ENCODE measurements at places on chromosomes 1 and 21.

DNA sequence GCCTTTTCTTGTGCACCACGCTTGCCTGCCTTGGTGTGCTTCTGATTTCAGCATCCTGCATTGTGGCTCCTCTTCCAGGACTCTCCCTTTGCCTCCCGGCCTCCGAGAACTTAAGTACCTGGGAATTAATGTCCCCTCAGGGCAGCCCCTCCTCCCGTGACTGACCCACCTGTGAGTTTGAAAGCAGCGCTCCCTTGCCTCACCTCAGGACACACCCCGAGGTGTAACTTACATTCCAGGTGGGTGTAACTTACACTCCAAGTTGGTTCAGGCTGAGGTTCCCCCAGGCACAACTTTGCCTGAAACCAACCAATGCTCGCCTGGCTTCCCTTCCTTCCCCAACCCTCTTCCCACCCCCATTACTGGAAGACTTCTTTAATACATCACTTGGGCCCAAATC, 161.4 kb downstream of the KAZN start:
- DNase-seq, result no peak

- DNase-seq, result no peak
Measured at GRCh38 chr1:248821641-248822040, 4.1 kb downstream of the SH3BP5L start.

DNA sequence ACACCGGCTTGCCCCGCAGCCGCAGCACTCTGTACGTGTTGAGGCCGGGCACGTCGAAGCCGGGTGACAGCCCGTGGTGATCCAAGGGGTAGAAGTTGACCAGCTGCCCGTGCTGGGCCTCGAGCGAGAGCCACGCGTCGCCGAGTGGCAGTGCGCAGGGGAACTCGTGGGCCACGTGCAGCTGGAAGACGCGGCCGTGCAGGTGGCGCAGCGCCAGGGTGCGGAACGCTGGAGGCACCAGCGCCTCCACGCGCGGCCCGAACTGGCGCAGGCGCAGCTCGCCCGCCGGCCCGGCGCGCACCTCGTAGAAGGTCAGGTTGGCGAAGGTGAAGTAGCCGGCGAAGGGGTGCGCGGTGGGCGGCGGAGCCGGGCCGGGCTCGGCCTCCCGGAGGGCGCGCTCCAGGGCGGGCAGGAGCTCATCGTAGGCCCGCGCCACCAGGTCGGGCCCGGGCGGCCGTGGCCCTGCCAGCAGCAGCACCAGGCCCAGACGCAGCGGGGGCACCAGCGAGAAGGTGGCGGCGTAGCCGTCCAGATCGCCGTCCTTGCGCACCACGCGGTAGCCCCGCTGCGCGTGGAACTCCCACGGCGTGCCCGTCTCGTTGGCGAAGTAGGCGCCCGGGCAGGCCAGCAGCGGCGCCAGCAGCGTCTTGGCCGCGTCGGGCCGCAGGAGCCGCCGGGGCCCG, 19.5 kb downstream of the LACTBL1 start:
- no peak for DNase-seq

- no peak for DNase-seq
Measured at GRCh38 chr21:27371115-27371974, 404.5 kb upstream of the ADAMTS5 start.

GRCh38 chr1:77652268-77652667, 30.2 kb downstream of the ZZZ3 start:
- no peak for DNase-seq

DNA sequence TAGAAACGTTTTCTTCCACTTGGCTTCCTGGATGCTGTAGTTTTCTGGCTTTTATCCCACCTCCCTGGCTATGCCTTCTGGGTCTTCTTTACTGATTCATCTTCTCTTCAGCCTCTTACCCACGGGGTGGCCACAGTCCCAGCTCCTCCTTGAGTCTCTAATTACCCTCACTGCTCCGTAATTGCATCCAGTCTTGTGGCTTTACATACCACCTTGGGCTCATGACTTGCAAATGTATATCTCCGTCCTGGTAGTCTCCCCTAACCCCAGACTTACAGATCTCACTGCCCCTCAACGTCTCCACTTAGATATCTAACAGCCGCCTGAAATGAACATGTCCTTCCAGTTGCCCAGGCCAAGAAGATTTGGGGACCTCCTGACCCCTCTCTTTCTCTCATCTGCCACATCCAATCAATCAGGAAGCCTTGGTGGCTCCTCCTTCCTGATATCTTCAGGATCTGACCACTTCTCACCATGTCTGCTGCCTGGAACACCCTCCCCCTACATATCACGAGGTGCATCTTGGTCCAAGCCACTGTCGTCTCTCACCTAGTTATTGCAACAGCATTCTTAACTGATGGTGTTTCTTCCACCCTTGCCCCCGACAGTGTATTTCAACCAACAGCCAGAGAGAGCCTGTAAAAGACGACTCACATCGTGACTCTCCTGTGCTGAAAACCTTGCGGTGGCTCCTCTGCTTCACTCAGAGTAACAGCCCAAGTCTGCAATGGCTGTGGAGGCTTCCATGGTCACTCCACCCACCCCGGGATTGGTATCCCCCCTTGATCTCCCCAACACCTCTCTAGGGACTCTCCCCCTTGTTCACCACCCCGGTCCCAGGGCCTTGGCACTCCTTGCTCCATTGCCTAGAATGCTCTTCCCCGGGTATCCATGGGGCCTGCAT, 219.0 kb upstream of the POU3F1 start:
- no peak for DNase-seq

GRCh38 chr1:201059871-201060555, 36.5 kb upstream of the KIF21B start:
- DNase-seq, result peak; percentile 7

- DNase-seq, result no peak
Measured at GRCh38 chr1:54456921-54457529, 50.8 kb upstream of the SSBP3 start.

GRCh38 chr1:64515427-64515826, 45.5 kb downstream of the CACHD1 start:
- peak; percentile 59 for DNase-seq

- DNase-seq, result no peak
Measured at GRCh38 chr1:232368821-232369321, 261.1 kb downstream of the SIPA1L2 start.

DNA sequence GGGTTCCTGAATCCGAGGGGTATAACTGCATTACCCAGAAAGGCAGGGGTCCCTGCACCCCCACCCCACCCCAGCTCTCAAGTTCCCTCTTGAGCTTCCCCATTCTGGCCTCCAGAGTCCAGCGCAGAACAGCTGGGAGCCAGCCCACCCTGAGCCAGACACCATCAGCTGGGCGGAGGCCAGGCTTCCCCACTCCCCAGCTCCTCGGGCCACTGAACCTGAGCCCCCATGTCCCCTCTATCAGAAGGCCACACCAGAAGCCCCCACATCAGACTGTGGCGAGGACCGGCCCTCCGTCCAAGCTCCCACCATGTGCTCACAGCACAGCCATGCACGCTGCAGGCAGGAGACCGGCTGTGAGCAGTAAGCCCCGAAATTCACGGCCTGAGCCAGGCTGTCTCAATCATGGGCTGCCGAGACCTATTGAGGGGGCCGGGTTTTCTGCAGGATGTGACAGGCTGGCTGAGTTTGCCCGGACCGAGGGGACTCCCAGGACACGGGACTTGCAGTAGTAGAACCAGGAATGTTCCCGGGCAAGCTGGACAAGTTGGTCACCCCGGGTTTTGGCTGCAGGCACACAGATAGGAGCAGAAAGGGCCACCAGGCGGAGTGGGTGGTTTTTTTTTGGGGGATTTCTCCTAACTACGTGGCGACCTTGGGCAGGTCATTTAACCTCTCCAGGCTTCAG, 25.5 kb upstream of the TNFRSF1B start:
- DNase-seq, result peak; percentile 52

DNA sequence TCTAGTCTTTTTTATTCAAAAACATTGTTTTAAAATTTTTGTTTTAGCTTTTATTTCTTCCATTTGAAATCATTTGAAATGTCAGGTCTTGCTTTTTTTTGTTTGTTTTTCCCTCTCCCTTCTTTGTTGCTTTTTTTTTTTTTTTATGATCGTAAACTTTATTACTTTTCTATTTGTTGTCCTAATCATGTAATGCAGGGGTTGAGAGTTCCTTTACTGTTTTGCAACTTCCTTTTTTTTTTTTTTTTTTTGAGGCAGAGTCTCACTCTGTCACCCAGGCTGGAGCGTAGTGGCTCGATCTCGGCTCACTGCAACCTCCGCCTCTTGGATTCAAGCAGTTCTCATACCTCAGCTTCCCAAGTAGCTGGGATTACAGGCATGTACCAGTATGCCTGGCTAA, 24.8 kb downstream of the IVNS1ABP start:
- DNase-seq, result peak; percentile 55

DNA sequence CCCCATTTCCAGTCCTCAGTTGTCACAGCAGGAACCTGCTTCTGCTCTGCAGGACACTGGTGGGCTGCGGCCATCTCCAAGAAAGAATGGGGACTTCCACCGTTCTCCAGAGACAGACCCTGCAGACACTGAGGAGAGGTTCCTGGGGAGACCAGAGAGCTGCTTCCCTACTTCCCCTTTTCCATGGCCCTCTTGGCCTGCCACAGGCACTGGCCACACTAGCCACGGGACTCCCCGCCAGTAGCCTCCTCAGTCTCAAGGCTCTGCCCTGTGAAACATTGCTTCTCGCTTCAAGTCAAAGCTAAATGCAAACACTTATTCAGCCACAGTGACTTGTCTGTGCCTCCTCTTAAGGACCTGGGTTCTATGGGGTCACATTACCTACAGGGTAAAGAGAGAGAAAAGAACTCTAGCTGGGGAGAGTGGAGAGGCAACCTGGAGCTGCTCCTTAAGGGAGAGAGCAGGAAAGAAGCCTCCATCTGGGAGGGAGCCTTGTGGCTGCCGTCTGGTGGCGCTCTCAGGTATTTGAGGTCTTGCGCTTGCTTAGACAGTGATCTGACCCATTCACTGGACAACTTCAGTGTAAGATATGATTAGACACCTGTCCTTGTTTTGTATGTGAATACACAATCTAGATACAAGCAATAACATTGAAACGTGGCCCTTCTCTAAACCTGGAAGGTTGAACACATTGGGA, 5.4 kb upstream of the SLAMF8 start:
- no peak for DNase-seq

DNA sequence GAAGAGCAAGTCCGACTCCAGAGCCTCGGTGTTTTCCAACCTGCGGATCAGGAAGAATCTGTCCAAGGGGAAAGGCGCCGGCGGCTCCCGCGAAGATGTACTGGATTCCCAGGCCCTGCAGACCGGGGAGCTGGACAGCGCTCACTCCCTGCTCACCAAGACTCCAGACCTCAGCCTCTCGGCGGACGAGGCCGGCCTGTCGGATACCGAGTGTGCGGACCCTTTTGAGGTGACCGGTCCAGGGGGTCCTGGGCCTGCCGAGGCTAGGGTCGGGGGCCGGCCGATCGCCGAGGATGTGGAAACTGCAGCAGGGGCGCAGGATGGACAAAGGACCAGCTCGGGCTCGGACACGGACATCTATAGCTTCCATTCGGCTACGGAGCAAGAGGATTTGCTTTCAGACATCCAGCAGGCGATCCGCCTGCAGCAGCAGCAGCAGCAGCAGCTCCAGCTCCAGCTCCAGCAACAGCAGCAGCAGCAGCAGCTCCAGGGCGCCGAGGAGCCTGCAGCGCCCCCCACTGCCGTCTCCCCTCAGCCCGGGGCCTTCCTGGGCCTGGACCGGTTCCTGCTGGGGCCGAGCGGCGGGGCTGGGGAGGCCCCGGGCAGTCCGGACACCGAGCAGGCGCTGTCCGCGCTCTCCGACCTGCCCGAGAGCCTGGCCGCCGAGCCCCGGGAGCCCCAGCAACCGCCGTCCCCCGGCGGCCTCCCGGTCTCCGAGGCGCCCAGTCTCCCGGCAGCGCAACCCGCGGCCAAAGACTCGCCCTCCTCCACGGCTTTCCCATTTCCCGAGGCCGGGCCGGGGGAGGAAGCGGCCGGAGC, 827 bp downstream of the FMN2 start:
- DNase-seq, result peak; percentile 40

DNA sequence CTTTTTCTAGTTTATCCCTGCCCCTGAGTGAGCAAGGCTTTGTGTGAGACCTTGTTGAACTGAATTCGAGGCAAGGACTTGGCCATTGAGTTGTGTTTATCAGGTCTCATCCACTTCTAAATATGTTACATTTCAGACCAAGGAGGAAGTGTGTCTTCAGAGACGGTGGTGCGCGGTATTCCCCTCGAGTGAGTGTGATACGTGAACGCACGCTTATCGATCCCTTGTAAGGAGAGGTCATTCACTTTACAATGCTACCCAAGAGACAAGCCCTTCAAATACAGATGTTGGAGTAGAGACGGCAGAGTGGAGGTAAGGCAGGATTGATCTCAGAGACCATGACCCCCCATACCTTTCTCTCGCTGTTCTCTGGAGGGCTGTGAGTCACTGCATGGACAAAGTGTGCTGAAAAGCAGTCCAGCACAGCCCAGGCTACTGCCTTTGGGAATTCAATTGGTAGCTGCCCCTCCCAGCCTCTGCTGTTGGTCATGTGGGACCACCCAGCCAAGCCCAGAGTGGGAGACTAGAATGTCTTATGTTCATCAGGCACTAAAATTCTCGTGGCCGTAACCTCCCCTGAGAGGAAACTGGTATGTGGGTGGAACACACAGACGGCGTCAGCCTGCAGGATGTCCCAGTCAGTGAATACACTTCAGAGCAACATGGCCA, 16.3 kb upstream of the MTARC1 start:
- DNase-seq, result no peak

DNA sequence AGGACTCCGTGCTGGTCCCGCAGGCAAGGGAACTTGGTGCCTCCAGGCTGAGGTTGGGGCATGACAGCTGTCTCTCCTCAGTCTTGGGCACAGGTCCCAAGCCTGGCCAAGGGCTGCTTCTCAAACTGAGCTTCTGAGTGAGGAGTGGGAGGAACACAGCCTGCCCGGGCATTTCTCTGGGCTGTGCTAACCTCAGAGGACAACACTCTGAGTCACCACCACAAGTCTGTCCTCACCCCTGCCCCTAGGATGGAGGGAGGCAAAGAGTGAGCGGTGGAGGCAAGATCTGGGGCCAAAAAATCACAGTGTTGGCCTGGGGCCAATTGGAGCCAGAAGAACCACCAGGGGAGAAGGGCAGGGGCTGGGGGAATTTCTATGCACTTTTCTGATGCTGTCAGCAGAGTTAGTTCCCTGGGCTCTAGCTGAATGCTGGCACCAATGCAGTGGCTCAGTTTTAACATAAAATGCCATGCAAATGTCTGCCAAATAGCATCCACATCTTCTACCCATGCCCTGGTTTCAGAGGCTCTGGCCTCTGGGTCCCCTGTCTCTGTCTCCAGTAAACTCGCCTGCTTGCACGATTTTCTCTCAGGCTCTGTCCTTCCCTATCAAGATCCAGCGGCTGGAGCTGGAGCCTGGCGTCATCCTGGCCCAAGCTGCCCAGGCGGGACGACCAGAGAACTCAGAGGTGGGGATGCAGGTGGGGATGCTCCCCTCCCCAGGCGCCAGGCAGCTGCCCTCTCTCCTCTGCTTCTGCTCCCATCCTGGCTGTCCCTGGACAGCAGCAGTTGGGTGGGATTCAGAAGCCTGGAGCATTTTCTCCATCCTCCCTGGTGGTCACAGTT, 11.0 kb upstream of the CDK18 start:
- DNase-seq, result peak; percentile 53

DNA sequence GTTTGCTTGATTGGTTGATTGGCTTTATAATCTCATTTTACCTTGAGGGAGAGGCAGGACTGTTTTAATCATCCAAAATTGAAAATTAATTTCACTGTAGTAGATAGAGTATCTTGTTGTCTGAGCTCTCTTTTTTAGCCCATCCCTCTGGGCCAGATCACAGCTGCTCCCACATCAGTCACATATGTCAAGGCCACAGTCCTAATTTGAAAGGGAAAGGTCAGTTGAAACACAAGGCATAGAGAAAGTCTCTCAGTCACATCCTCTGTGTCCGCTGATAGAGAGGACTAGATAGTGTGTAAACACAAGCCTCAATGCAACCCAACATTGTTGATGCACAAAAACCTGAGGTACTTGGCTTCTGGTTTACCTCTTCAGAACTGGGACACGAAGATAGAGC, 6.8 kb downstream of the C1orf74 start:
- DNase-seq, result no peak

GRCh38 chr1:220900842-220901241, 21.6 kb downstream of the HLX start:
- DNase-seq, result no peak
